ENCODE measurements at places on chromosomes 1 and 21.

DNA sequence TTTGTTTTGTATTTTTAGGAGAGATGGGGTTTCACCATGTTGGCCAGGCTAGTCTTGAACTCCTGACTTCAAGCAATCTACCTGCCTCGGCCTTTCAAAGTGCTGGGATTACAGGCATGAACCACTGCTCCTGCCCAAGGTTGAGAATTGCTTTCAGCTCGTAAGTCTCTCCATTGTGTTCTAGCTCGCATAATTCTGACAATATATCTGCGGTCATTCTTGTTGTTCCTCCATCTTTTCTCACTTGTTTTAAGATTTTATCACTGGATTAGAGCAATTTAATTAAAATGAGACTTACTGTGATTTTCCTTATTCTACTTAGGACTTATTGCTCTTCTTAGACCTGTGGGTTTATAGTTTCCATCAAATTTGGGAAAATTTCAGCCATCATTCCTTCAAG lies 102.9 kb downstream of the AHCTF1 start:
- DNase-seq, result no peak

DNA sequence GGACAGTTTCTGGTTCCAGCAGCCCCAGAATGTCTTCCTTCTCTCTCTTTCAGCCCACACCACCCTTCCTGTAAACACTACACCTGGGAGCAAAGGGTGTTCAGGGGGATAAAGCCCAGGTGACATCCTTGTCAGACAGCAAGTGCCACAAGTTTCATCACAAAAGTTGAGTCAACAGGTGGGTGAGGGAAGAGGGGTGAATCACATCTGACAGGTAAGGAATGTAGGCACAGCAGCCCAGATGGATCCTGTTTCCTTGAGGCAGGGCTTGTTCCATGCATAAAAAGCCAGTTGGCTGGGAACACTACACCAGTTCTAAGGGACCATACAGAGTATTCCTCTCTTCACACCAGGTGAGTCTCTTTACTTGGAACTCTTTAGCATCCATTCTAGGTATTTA lies at the start of gene SPRR1B:
SPRR1B (plus strand) TSS at position 309 of the 400 bp plus-strand sequence. CDS start 1,143 bp downstream, outside the sequence.
- DNase-seq, result no peak

- DNase-seq, result peak; percentile 95
Observed at GRCh38 chr1:178542554-178543289, 29.8 kb downstream of the TEX35 start.

GRCh38 chr1:236024641-236025040 lies 40.2 kb downstream of the NID1 start:
- DNase-seq, result no peak

GRCh38 chr1:216111842-216112241 lies 311.4 kb downstream of the USH2A start:
- no peak for DNase-seq

DNA sequence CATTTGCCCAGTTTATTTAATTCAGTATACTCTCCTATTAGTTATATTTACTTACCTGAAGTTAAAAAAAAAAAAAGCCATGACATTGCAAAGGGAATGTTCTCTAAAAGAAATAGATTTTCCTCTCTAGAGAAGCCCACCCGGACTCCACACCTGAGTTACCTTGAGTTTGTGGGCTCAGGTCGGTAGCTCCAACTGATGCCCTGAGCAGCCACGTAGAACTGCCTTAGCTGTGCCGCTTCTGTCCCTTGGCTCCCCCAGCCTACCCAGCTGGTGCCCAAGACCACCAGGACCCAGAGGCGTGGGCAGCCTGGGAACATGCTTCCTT lies 250 bp downstream of the F5 start:
- no peak for DNase-seq

GRCh38 chr21:16419188-16419921 lies 689.6 kb downstream of the USP25 start:
- peak; percentile 58 for DNase-seq

DNA sequence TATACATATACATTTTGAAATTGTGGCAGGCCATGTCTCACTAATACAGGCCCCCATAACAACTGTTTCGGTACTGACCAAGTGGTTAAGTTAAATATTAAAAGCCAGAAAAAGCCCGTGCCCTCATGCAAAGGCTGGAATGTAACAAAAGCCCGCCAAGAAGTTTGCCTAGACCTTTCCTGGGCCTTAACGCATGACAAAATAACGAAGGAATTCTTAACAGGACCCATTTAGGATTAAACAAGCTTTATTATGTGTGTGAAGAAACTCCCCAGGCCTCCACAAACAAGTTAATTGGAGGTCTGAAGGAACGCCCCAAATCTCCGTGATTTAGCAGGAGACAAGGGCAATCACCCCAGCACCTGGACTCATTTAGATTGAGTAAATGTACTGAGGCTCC lies 42.4 kb downstream of the TNFSF4 start:
- DNase-seq, result no peak

- DNase-seq, result no peak
Observed at GRCh38 chr21:33981391-33982101, 65.9 kb upstream of the ATP5PO start.

DNA sequence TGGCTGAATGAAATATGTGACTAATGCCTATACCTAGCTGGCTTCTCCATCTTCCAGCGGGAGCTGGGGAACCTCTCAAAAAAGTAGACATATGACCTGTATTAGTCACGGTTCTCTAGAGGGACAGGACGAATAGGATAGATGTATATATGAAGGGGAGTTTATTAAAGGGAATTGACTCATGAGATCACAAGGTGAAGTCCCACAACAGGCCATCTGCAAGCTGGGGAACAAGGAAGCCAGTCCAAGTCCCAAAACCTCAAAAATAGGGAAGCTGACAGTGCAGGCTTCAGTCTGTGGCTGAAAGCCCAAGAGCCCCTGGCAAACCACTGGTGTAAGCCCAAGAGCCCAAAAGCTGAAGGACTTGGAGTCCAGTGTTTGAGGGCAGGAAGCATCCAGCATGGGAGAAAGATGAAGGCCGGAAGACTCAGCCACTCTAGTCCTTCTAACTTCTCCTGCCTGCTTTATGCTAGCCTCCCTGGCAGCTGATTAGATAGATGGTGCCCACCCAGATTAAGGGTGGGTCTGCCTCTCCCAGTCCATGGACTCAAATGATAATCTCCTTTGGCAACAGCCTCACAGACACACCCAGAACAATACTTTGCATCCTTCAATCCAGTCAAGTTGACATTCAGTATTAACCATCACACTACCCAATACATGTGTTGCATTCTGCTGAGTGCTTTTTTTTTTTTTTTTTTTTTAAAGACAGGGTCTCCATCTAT lies 19.6 kb downstream of the OLIG1 start:
- no peak for DNase-seq

DNA sequence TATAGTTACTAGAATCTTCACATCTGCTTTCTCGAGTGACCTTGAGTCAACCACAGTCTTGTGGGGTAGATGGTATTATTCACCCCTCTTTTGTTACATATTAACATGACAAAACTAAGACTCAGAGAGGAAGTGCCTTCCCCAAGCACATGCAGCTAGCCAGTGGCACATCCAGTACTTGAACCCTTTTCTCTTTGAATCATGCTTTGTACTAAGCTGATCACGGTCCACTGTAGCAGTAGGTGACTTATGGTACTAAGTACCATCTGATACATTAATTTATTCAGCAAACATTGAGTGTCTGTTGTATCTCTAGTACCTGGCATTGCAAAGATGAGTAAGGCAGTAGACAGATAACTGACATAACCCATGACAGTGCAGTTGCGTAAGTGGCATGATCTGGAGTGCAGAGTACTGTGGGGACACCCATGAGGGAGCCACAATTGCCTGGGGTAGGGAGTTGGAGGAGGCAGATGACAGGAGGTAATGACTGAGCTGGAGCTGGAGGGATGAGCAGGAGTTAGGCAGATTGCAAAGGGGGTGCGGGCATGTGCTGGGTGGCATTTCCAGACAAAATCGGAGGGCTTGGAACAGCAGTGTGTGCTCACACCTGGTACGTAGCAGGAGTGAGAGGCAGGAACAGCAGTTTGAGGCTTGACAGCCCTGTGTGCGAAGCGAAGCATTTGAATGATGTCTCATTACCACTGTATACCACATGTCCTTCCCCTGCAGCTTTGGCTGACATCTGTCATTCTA lies 29.8 kb downstream of the UCK2 start:
- DNase-seq, result peak; percentile 61

GRCh38 chr1:236393681-236394481 lies at the start of gene EDARADD:
TSS of gene EDARADD (plus strand) at chr1:236394286. CDS start at chr1:236394445, 159 bp downstream.
- DNase-seq, result no peak

Measured in head of caudate nucleus (tissue), 42 donors.